A549 treated with dexamethasone at 1 μM for 4 hours (cell line): ENCODE measurements at places on chromosomes 4 and X. TPM values are rescaled to one million over a fixed set of nuclear protein-coding genes. Genes with fewer than 3 reads are reported as not detected.

Gene ZNF157
- total RNA-seq: 0.05 TPM in 2 of 5 replicates, not detected in the others

Gene TMPRSS11A
- total RNA-seq: not detected in 5 replicates

Gene RAP2C
- 24.4 to 44.8 TPM (median 28.9 TPM) in 5 replicates for total RNA-seq

Gene TNIP3
- total RNA-seq: 0.07 to 0.43 TPM (median 0.24 TPM) in 5 replicates

Gene MAGEE1
- 3.4 to 4.8 TPM (median 4.1 TPM) in 5 replicates for total RNA-seq

Gene MAGEA10
- 0.03 to 0.07 TPM (median 0.05 TPM) in 3 of 5 replicates, not detected in the others for total RNA-seq

Gene COX7B2
- total RNA-seq: not detected in 5 replicates

Gene SLIT2
- 0.02 to 0.05 TPM (median 0.02 TPM) in 5 replicates for total RNA-seq

Gene DUX4
- total RNA-seq: not detected in 5 replicates

Gene IGSF1
- 0.24 to 0.37 TPM (median 0.33 TPM) in 5 replicates for total RNA-seq

Gene SLC39A8
- 9.0 to 11.9 TPM (median 11.1 TPM) in 5 replicates for total RNA-seq

Gene MAP3K15
- 1.6 to 2.2 TPM (median 1.9 TPM) in 5 replicates for total RNA-seq

Gene SLC2A9
- 0.32 to 0.59 TPM (median 0.49 TPM) in 5 replicates for total RNA-seq
